ENCODE measurements at places on chromosomes 4 and X. TPM values are rescaled to one million over a fixed set of nuclear protein-coding genes. Genes with fewer than 3 reads are reported as not detected.

The AASDH gene
- total RNA-seq = 24.0 TPM

The GPRASP2 gene
- total RNA-seq = 47.5 TPM

The EDA gene
- total RNA-seq = 4.8 TPM

The TRIM60 gene
- not detected for total RNA-seq

The CXCL8 gene
- 2.0 TPM for total RNA-seq

The IL15 gene
- total RNA-seq = 1.1 TPM

The TMPRSS11A gene
- not detected for total RNA-seq

The GLRB gene
- total RNA-seq = 21.6 TPM

The PABPC4L gene
- 3.7 TPM for total RNA-seq

The NUP62CL gene
- 7.8 TPM for total RNA-seq

The ARR3 gene
- not detected for total RNA-seq

The AMBN gene
- total RNA-seq = not detected

The TMEM144 gene
- total RNA-seq = 4.0 TPM

The NAT8L gene
- total RNA-seq = 9.2 TPM

The JADE1 gene
- total RNA-seq = 33.5 TPM

The HNRNPD gene
- 90.0 TPM for total RNA-seq

The GSX2 gene
- not detected for total RNA-seq

The ATP10D gene
- 19.4 TPM for total RNA-seq

The DCAF8L2 gene
- total RNA-seq = not detected

The FAM9B gene
- total RNA-seq = not detected

The SLC6A14 gene
- not detected for total RNA-seq

The POU3F4 gene
- total RNA-seq = 6.8 TPM

The RRH gene
- total RNA-seq = 0.64 TPM

The SSX1 gene
- total RNA-seq = not detected

The ARFIP1 gene
- total RNA-seq = 32.2 TPM

The KCND1 gene
- 0.82 TPM for total RNA-seq

The GABRQ gene
- 1.6 TPM for total RNA-seq

The PDE6B gene
- total RNA-seq = 4.8 TPM

The FRMPD4 gene
- total RNA-seq = 7.2 TPM

The PCDH7 gene
- total RNA-seq = 92.5 TPM
